Renal cortical epithelial cell (primary cell): ENCODE measurements at places on chromosomes 13 and 19.

- no peak for DNase-seq
These were observed 27.1 kb upstream of the IGFL1 start for GRCh38 chr19:46202426-46202825.

DNA sequence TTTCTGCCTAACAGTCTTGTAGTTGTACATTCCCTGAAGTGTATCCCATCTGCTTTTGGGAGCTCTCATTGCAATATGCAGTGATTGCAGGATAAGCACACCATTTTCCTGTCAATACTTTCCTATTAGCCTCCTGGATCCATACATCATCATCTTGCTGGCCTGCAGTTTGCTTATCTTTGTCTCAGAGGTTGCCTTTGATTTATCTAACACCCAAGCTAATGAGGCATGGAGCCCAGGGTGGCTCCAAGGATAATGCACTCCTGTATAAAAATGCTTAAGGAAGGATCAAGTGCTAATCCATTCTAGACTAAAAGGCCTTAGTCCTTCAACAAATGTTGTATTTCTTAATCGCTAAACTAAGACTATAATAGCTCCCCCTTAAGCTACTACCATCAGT is 161.6 kb upstream of the OBI1 start:
- DNase-seq: no peak

GRCh38 chr19:14472202-14472938 is 2.8 kb downstream of the PTGER1 start:
- DNase-seq: no peak

GRCh38 chr13:100339411-100339940 is 249.1 kb downstream of the GGACT start:
- DNase-seq: no peak

DNA sequence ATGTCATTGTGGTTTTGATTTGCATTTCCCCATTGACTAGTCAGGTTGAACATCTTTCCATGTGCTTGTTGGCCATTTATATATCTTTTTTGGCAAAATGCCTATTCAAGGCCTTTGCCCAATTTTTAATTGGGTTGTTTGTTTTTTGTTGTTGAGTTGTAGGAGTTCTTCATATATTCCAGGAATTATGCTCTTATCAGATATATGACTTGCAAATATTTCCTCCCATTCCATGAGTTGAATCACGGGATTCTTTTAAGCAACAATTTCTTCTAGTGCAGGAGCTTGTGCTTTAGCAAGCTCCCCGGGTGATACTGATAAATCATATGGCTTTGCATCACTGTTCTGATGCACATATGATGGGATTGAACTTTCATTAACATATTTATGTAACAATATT is 47.0 kb upstream of the FLT1 start:
- no peak for DNase-seq

GRCh38 chr13:94936633-94937032 is 224.3 kb upstream of the SOX21 start:
- DNase-seq: no peak

DNA sequence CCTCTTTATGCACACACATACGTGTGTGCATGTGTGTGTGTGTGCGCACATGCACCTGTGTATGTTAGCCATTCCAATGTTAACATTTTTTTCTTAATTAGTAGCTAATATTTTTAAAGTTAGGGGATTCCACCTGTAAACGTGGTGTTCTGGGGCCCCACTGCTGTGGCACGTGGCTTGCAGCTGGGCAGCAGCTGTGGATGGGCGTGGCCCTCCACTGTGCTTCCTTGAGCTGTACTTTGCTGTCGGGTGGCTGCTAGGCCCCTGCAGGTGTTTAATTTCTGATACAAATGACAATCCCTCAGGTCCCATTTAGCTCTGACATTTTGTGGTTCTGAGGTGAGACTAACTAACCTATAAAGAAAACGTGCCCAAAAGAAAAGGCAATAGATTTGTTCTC is 58.9 kb upstream of the GJB6 start:
- DNase-seq: no peak

DNA sequence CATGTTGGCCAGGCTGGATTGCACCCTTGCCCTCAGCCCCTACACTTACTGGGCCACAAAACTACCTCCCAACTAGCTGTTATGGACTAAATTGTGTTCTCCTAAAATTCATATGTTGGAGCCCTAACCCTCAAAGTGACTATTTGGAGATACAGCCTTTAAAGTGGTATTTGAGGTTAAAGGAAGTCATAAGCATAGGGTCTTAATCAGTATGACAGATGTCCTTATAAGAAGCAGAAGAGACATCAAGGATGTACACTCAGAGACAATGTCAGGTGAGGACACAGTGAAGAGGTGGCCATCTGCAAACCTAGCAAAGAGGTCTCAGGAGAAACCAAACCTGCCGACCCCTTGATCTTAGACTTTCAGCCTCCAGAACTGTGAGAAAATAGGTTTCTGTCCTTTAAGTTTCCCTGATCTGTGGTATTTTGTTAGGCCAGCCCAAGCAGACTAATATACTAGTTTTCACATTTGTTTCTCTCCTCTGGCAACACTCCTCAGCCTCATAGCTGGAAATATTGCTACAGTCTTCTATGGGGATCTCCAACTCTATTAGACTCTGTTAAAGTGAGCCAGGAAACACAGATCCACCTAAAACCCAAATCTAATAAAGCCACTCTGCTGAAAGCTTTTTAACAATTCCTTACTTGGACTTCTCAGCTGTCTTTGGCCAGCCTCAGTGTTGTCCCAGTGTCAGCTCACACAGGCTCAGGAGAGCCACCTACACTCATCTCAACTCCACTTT is 256.5 kb downstream of the TBC1D4 start:
- no peak for DNase-seq

DNA sequence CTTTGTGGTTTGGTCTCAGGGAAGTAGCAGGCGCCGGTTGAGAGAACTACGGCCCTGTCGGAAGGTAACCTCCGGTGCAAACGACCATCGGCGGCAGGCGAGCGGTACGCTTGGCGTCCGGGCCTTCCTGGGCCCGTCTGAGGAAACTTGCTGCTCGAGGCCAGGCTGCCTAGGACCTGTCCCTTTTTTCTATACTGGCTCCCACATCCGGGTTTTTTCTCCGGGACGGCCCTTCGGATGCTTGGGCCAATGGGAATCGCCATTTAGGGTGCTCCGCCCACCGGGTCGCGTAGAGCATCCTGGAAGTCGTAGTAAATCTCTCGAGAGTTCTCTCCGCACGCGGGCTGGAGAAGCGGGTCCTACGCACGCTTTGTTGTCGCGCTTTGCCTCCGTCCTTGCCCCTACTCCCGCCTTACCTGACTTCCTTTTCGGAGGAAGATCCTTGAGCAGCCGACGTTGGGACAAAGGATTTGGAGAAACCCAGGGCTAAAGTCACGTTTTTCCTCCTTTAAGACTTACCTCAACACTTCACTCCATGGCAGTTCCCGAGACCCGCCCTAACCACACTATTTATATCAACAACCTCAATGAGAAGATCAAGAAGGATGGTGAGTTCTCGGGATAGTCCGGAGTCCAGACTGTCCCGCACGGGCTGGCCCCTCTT is at the start of gene SNRPA:
Gene SNRPA (plus strand): TSS at position 330 of the 664 bp plus-strand sequence. CDS start 206 bp downstream, at position 536.
- peak; percentile 94 for DNase-seq

GRCh38 chr13:109804654-109805053 is 18.3 kb upstream of the IRS2 start:
- DNase-seq: no peak

DNA sequence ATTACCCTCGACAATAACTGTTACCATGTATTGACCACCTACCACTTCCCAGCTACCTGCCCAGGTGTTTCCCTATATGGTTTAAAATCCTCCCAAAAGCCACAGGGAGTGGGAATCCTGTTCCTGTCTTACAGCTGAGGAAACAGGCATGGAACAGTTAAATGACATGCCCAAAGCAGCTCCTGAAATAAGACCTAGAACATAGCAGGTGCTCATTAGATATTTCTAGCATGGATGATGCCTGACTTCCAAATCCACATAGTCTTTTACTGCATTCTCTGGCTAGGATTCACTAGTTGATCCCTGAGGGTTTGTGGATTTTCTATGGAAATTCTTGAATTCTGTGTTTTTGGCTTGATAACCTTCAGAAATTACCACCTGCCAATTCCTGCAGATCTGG is 13.0 kb downstream of the KCNN4 start:
- DNase-seq: no peak

DNA sequence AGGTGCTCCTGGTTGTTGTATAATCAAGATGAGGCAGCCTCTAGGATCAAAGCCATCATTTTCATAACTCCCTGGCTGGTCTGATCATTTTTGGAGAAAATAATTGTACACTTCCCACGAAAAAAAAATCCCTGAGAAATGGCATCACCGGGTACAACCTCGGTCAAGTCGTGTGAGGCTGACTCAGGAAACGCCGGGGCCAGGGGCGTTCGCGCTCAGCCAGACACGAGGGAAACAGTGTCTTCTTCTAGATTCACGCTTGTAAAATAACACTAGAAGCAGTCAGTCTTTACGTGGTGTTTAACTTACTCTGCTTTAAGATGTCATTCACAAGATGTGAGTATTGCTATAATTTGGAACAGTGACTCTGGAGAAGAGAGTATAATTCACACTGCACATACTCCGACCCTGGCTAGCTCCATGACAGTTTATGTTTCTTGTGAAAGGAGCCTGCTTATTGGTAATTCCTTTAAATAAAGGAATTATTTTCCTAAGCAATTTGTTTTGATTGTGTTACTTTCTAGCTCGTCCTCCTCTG is 109.0 kb upstream of the SOX1 start:
- DNase-seq: no peak

GRCh38 chr13:107778094-107778493 is 437.2 kb downstream of the LIG4 start:
- no peak for DNase-seq

DNA sequence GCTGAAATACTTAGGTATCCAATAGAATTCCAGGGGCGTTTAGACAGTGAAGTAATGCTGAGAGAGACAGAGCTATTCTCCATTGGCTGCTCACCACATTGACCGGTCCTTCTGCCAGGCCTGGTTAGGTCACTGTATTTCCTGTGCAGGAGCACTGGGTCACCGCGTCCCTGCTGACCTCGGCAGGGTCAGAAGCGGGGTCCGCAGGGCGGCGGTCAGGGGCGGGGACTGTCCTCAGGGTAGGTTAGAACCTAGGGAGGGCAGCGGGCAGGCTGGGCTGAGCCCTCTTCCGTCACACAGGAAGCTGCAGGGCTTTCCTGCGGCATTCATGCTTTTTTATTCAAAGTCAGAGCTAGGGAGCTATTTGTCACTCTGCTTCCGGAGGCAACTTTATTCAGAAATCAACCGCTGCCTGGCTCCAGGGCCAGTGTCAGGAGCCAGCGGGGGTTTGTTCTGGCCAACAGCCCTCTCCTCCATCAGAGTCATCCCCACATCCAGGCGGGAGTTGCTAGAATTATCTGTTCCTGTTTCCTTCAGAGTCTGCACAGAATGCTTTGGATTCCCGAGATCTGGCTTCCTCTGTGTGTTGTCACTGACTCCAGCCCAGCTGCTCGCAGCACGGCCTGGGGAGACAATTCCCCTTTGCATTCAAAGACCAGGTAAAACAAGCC is 81.2 kb upstream of the WASF3 start:
- no peak for DNase-seq

GRCh38 chr19:19619181-19619848 is 828 bp upstream of the PBX4 start:
- DNase-seq: no peak

DNA sequence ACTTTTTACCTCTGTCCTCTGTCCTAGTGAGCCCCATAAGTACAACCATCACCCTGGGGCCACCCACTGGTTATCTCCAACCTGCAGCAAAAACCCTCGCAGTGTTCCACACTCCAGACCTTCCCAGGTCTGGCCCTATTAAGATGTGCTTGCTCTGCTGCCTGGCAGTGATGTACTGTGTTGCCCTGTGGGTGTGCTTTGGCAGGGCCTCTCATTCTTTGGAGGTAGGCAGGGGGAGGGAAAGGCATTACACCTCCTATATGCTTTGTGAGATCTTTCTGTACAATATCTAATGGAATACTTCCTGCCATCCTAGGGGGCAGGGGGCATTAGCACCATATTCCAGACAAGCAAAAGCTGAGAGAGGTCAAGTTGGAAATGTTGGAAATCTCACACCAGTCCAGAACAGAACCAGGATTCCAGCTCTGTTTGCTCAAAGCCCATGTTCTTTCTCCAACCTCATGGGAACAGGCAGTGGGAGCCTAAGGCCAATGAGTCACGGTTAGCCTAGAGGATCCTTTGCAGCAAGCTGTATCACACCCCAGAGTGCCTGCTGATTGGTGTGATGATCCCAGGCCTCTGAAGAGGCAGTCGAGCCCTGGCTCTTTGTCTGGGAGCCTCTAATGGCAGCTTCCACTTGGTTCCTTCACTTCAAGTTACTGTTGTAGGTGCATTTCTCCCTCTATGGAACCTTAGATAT is 59.7 kb upstream of the UBL3 start:
- peak; percentile 75 for DNase-seq

DNA sequence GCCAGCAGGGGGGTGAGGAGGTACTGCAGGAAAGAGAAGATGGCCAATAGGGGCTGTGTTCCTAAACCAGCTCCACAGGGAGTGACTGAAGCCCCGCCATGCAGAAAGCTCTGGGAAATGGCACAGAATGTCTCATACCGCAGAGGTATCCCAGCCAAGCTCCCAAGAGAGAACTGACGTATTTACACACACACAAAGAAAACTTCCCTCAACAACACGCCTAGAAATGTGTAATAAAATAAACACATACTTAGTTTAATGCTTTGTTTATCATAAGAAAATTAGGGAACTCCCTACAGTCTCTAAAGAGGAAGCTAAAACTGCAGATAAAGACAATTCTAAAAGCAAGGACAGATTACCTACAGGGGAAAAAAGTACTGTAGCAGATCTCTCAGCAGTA is 40.0 kb downstream of the ESD start:
- DNase-seq: no peak

DNA sequence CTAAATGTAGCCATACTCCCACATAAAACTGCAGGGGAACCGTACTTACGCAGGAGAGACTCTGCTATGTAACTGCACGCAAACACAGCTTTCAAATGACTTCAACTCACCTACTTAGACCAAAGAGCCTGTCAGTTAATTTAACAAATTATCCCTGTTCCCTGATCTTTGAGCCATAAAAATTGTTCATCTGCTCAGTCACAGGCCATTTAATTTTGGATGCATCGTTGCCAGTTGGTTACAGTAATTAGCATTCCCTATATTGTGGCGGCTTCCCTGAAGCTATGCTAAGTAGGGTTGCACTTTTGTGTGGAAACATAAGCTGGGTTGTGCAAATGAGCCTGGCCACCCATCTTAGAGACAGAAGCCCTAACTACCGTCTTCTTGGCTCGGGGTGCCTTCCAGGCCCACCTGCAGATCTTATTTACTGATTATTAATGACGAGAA is 21.2 kb upstream of the OBI1 start:
- DNase-seq: no peak

DNA sequence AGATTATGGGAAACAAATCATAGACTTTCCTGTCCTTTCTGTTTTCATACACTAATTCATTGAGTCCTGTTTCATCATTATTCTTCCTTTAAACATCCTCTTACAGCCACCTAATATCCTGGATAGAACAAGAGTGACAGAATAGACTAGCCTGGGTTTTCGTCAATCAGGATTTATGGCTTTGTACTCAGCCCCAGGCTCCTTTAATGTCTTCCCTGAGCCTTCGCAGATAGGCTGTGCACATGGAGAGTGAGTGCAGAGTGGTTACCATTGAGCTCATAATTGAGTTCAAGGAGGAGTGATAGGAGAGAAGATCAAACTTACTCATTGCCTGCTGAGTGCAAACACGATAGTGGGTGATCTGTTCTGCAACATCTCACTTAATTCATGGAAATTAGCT is 304.9 kb downstream of the TDRD3 start:
- DNase-seq: no peak
